ENCODE measurements at places on chromosomes 2 and 18.

- DNase-seq, result no peak
Observed at GRCh38 chr18:13576598-13576997, 149.8 kb downstream of the FAM210A start.

- peak; percentile 86 for DNase-seq
Observed at GRCh38 chr18:67783196-67783946, 266.9 kb upstream of the DSEL start.

- DNase-seq, result no peak
Observed at GRCh38 chr18:55713707-55714106, 125.7 kb upstream of the TCF4 start.

DNA sequence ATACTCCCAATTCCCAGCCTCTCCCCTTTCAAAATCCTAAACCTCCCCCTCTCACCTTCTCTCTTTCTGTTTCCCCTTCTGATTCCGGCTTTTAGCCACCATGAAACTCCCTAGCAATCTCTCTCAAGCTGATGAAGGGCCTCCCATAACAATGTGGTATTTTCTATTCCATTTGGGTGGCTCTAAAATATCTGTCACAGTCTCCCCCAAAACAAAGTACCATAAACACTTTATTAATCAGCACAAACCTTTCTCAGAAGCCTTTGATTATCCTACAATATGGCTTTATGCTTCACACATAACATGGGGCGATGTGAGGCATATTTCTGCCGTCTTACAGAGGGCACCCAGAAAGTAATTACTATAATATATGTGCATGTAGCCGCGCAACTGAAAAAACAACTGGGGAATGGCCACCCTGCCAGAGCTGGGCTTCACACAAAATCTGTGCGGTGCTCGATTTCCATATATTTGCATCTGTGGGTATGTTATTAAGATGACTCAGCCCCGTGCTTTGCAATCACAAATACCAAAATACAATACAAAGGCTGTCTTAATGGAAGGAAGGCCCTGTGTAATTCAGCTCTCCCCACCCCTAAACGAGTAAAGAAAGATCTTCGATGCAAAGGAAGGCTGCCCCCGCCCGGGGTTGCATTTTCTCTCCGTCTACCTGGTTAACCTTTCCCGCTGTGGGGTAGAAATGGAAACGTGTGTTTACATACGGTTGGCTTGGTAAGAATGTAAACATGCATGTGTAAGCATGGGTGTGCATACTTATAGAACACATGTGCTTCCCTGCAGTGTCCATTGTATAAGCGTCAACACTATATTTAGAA lies 81.4 kb downstream of the CELF4 start:
- no peak for DNase-seq

DNA sequence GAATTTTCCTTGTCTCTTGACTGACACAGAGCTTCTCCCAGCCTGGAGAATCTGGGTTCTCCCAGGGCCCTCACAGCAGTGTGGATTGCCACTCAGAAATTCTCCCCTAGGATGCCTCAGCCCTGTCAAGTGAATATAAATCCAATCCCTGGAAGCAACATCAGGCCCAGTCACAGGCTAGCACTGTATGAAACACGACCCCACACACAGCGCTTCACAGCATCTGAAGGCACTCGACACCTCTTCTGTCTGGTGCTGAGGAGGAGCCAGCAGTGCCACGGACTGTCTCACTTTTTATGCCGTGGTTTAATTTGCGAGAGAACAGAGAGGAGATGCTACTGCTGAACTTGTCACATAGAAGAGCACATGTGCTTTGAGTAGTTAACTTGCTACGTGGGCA lies 164.5 kb downstream of the NAPG start:
- no peak for DNase-seq

DNA sequence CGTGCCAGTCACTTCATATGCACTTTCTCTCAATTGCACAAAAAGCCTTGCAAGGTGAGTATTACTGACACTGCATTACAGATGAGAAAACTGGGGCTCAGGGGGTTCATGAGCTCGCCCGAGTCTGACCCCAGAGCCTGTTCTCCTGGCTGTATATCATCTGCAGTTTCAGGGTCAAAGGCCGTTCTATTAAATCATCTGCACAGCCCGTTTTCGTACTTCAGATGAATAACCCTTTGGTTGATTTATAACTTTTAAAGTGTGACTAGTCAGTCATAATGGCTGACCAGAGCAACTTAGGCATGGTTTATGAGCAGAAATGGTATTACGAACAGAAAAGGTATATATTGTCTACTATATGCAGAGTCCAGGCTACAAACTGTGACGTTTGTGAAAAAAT lies 35.3 kb upstream of the NPAS2 start:
- no peak for DNase-seq

DNA sequence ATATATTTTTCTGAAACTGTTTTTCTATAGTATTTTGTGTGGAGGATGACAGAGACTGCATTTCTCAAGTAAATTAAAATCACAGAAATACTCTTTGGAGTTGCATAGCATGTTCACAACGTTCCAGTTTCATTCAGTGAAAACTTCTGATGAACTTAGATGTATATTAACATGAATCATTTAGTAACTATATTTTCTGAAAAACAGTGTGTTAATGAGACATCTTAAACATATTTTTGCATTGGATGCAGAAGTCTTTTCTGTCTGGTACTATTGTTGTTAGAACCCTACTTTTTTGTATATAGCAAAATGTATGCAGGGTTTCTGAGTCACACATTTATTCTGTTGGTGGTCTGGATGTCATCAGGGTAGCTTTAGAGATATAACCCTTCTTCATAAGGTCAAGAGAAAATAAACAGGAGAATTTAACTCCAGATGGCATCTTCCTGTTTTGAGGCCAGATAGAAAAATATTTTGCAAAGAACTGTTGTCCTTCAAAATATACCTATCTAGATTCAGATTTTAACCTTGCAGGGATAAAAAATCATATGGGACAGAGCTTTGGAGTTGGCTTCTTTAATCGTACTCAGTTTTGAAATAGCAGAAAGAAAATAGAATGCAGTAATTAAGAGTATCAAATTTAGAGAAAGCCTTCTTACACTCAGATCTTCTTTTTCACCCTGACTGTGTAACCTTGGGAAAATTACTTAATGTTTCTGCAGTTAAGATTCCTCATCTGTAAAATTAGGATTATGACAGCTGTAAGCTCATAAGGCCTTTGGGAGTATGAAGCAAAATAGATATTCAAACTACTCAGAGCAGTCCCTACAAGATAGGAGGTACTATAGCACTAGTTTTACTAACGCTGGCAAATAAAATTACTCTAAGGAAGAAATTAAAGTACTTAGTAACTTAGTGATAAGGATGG lies 5.3 kb downstream of the COL3A1 start:
- DNase-seq, result no peak

DNA sequence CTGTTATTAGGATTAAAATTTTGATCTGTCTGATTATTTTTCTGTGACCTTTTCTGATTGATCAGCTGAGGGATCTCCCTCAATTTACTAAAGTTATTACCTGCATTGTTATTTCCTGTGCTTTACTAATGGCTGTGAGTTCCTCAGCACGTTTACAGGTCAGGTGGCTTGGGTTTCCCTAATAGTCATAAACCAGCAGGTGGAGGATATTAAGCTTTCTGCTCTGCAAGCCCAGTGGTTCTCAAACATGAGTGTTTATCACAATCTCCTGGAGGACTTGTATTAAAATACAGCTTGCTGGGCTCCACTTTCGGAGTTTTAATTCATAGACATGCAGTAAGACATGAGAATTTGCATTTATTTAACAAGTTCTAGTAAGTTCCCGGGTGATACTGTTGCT lies 22.4 kb upstream of the UGP2 start:
- no peak for DNase-seq

DNA sequence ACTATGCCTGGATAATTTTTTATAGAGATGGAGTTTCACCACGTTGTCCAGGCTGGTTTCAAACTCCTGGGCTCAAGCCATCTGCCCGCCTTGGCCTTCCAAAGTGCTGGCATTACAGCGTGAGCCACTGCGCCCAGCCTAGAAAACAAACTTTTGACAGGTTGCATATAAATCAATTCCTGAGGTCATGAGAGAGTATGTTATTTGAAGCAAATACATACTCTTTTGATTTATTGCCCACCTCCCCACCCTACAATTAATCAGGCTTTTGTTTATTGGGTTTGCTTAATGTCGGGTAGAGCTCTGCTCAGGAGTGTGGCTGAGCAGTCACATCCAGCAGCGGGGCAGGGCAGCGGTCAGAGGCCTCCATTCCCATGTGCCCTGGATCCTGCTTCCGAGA lies 37.9 kb upstream of the ASB1 start:
- no peak for DNase-seq

DNA sequence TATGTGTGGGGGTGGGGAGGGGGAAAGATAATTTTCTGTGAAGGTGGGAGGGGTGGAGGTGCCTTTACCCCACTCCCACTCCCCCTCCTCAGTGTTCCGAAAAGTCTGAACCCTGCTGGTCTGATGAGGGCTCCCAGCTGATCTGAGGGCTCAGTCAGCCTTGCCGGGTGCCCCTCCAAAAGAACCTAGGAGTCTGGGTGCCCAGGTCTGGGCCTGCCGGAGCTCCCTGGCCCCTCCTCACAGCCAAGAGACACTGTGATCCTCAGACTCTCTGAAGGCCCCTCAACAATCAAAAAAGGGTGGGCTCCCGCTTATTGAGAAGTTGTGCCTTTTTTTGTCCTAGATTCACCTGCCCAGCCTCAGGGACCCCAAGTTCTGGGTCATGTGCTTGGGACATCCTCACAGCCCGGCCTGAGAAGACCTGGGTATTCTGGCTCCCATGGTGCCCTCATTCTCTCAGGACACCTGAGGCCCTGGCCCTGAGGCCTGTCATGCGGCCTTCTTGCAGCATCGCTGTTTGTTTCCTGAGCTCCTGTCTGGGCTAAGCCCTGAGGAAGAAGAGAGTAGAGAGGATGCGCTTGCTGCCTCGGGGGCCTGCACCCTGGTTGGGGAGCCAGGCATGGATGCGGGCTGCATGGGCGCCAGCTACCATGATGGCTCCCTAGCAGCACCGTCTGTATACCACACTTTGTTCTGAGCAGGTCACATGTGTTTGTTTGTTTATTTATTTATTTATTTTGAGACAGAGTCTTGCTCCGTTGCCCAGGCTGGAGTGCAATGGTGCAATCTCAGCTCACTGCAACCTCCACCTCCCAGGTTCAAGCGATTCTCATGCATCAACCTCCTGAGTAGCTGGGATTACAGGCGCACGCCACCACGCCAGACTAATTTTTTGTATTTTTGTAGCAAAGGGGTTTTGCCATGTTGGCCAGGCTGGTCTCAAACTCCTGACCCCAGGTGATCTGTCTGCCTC lies 44.0 kb downstream of the SDC1 start:
- DNase-seq, result no peak

DNA sequence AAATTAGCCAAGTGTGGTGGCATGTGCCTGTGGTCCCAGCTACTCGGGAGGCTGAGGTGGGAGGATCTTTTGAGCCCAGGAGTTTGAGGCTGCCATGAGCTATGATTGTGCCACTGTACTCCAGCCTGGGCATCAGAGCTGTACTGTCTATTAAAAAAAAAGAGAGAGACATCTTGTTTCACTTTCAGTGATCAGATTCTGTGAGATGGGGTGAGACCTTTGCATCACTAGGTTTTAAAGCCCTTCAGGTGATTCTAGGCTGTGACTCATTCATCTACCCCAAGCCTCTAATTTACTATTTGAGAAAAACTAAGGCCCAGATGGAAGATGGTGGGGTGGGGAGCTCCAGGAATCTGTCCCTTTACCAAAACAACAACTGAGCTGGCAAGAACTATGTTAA lies 7.1 kb downstream of the C2orf92 start:
- no peak for DNase-seq

DNA sequence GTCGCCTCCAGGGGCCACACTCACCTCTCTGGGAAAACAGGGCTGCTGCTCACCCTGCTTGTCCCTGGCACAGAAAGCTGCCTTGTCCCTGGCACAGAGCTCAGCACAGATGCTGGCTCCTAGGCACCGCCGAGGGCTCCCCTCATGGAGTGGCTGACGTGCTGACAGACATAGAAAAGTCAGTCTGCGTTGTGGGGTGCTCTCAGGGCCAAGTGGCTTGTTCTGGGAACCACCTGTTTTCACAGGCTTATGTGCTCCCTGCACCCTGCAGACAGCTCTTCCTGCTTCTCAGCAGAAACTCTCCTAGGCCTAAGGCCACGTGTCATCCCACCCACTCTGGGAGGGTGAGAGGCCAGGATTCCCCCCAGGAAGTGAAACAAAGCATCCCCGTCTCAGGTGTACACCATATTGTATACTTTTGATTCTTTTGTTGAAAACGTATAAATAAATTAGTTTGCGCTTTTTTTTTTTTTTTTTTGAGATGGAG lies 84.7 kb upstream of the TMEM200C start:
- no peak for DNase-seq

- DNase-seq, result no peak
Observed at GRCh38 chr18:74459889-74460288, 2.8 kb upstream of the DIPK1C start.

- no peak for DNase-seq
Observed at GRCh38 chr2:241112592-241112991, 10.5 kb upstream of the MTERF4 start.

GRCh38 chr2:239370403-239370802 lies 30.4 kb downstream of the HDAC4 start:
- no peak for DNase-seq

- no peak for DNase-seq
Observed at GRCh38 chr2:74835831-74836674, 2.1 kb downstream of the HK2 start.

- no peak for DNase-seq
Observed at GRCh38 chr18:79819968-79820351, 22.2 kb downstream of the KCNG2 start.

DNA sequence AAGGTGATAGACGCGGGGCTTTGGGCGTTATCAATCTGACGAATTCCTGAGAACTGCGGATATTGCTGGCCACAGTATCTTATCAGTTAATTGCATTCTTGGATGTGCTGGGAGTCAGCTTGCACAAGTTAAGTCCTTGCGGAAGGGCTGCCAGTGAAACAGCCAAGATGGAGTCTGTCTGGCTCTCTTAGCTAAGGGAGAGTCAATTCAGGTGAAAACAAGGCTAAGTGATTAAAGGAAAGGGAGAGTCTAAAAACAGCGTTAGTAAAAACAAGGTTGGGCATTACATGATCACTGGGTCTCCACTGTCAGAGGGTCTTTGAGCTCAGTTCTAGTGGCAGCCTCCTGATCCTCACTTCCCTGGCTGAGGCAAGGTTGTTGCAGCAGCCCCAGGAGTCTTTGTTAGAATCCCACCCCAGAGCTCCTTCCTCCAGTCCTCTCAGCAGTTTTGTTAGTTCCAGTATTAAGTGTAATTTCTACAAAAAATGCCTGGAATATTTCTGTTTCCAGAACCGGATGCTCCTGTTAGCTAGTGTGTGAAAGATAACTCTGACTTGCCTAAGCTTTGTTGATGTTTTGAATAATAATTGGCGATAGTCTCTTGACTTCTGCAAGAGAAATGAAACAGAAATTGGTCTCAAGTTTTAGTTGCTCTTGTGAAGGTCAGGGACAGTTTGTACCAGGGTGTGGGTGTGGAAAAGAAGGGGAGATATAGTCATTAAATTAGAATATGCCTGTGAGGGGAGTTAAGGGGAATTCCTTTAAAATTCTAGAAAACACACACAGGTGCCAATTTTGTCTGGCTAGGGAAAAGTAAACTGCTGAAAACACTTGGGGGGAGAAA lies 10.6 kb downstream of the CFLAR start:
- DNase-seq, result no peak

GRCh38 chr2:240388471-240389301 lies 46.8 kb upstream of the GPC1 start:
- DNase-seq, result no peak

Measured in fibroblast of skin of left quadriceps (primary cell).